Retinal pigment epithelial cell (primary cell): ENCODE measurements at places on chromosomes 1 and 21.

- no peak for DNase-seq
Observed at GRCh38 chr1:79704067-79704466, 697.5 kb upstream of the ADGRL4 start.

- no peak for DNase-seq
Observed at GRCh38 chr1:109509176-109510134, at the start of gene AMIGO1. TSS of gene AMIGO1 (minus strand) at chr1:109509727. CDS start at chr1:109508912, 815 bp downstream.

GRCh38 chr1:192407206-192407605 is 90.4 kb downstream of the RGS21 start:
- no peak for DNase-seq

DNA sequence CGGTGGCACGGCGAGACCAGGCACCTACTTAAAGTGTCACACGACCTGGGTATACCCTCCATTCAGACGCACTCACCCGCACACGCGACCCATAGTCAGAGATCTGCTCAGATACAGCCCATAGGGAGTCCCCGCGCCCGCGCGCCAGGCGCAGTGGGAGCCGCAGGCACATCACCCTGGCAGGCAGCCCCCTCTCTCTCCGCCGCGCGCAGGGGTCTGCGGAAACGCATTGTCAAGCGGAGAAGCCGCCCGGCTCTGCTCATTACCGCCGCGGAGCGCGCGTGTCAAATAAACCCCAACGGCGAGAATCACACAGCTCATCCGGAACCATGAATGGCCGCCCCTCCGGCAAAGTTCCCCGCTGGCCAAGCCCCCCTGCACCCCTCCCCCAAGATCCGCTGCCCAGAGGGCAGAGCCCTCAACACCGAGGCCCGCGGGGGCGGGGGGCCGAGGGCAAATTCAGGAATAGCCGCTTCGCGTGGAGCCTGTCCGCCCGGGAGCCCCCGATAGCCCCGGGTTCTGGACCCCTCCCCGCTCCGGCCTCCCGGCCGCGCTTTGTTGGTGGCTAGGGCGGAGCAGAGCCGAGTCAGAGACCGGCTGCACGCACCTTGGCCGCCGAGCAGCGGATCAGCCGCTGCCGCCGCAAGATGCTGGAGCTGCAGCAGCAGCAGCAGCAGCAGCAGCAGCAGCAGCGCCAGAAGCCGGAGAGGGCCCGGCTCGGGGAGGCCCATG is 522 bp downstream of the LRP8 start:
- DNase-seq = no peak

DNA sequence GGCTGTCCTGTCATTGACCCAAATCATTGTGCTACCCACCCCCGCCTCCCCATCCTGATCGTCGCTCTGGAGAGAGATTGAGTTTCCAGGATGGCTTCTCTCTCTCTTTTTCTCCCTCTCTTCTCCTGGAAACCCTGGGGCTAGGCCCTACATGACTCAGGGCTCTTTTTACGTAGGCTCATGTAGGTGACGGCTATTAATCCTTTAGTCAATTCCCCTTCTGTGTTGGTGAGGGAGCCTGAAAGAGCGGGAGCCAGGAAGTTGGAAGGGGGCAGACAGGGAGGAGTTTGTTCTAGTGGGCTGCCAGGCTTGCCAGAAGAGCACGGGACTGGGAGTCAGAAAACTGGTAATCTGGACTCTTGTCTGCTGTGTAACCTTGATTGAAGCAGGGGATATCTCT is 9.7 kb downstream of the ATP2B4 start:
- DNase-seq = peak; percentile 93

DNA sequence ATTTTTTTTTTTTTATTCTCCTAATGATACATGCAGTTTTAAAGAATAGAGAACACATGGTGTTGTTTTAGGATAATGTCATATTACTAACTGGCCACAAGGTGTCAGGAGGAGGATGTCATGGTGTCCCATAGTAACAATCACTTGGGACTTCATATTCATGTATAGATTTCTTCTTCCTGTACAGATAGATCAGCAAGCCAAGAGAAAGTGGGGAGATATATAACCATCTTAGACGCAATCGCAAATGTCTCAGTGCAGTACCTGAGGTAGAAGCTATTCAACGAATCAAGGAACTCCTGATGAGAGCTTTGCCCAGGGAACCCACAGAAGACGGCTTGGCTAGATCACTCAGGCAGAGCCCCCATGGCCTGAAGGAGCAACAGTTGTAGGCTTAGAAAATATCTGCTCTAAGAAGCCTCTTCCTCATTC is 12.3 kb downstream of the OR2T11 start:
- no peak for DNase-seq
